Fibroblast of upper back skin (primary cell): ENCODE measurements at places on chromosomes 2 and 18.
A peak's percentile ranks its signal among the peaks of the same experiment; 100 is the strongest.

DNA sequence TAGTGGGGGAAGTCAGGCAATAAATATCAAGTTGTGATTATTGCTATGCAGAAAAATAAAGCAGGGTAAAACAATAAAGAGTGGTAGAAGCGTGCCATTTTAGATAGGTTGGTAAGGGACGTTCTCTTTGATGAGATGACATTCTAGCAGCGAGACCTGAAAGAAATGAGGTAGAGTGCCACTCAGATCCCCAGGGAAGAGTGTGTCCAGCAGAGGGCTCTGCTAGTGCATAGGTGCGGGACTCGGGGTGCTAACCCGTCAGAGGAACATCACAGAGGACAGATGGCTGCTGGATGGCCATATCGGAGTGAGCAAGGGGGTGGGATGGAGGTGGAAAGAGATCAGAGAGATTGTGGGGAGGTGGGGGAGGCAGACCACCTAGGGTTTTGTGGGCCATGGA, 16.3 kb upstream of the GTF2A1L start:
- no peak for DNase-seq

DNA sequence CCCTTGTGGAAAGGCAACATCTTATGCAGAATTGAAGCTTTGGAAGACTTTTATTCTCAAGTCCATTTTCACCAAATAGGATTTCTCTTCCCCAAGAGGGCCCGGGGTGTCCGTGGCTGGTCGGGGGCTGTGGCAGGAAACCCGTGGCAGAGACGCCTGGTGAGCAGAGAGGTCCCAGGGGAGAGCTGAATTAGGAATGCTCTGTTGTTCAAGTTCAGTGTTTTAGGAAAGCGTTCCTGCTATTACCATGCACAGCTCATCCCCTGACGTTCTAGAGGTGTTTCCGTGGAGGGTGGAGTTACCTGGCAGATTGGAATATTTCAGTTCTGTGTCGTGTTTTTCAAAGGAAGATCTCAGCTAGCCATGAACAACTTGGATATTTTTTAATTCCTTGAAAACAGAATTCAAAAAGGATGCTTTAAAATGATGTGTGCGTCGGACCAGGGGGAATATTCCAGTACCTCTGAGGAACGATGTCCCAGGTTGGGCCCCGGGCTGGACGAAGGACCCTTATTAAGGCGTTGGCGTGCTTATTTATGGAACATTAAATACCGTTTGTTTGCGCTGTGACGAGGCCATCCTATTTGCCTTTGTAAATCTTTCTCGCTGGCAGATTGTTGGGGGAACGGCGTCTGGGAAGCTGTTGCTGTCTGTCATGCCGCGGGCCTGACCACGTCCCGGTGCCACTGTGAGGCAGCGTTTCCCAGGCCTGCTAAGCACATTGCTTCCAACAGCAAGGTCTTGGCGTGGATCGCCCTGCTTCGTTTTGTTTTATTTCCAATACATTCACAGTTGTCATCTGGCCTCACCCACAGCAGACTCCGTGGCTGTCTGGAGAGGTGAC, 8.2 kb downstream of the NFATC1 start:
- no peak for DNase-seq

DNA sequence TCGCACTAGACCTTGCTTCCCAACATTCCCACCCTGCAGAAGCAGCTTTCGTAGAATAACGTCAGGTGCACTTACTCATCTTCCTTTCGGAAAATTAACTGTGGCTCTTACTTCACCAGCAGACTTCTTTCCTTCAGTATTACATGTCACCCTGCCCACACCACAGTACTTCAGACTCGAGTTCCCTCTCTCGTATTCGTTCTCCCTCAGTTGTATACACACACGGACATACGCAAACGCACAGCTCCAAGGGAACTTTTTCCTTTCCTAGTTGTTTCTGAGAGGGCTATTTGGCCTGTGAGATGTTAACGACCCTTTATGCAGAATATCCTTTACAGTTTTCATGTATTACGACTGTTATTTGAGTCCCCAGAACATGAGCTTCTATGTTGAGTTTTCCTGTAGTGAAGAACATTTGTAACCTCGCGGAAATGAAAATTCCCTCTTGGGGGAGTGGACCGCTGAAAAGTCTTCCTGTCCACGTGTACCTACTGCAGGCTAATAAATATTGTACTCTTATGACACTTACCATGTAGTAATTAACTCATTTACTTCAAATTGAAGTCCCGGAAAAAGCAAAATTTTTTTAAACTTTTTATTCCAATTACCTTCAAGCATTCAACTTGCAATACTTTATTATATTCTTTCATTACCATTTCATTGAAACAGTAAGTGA, 908 bp downstream of the ERLEC1 start:
- no peak for DNase-seq

- DNase-seq, result no peak
Measured at GRCh38 chr2:204239411-204240165, 303.0 kb downstream of the ICOS start.

DNA sequence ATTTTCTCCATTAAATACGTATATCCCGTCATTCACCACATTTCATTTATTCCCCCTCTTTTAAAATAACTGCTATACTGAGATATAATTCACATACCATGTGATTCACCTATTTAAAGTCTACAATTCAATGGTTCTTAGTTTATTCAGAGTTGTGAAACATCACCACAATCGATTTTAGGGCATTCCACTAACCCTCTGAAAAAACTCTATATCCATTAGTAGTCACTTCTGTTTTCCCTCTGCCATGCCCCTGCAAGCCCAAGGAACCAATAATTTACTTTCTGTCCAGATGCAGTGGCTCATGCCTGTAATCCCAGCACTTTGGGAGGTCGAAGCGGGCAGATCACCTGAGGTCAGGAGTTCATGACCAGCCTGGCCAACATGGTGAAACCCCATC, 95.5 kb upstream of the FZD5 start:
- DNase-seq, result no peak

DNA sequence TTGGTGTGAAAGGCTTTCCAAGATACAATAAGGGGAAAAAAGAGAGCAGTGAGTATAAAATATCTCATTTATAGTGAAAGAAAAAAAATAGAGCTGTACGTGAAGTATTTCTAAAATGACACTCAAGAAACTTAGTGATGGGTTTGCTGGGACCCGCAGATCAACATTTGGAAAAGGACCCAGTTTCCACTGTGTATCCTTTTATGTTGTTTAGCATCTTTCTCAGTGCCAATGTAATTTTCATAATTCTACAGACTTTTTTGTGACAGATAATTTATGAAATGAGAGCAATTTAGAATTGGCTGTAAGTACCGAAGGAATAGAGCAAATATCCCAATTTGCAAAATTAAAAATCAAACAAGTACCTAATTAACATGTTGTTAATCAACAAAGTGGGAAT, 116.9 kb downstream of the SH3BP4 start:
- DNase-seq, result no peak

GRCh38 chr2:47519147-47519537, 116.2 kb downstream of the MSH2 start:
- DNase-seq, result no peak

GRCh38 chr2:152613235-152613634, 104.0 kb downstream of the PRPF40A start:
- DNase-seq, result peak; percentile 37

GRCh38 chr2:215028231-215028630, 110.2 kb downstream of the ABCA12 start:
- DNase-seq, result peak; percentile 77

DNA sequence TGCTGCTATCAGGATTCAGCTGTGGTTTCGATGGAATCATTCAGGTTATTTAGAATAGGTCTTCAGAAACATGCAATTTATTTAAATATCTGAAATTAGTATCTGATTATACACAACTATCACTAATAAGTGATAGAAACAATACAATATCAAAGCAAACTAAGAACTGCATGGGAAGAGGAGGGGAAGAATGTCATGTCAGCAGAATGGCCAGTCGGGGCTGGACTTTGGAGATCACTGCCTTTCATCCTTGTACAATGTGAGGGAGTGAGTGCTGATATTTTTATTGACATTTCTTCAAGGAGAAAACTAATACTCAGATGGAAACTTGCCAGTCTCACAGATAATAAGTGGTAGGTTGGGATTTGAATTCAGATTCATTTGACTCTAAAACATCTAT, 224.0 kb upstream of the LINC00305 start:
- DNase-seq, result no peak

- DNase-seq, result no peak
Measured at GRCh38 chr2:188217264-188217663, 74.4 kb upstream of the GULP1 start.

GRCh38 chr2:61471905-61472805, 1.3 kb upstream of the USP34 start:
- DNase-seq, result peak; percentile 5

DNA sequence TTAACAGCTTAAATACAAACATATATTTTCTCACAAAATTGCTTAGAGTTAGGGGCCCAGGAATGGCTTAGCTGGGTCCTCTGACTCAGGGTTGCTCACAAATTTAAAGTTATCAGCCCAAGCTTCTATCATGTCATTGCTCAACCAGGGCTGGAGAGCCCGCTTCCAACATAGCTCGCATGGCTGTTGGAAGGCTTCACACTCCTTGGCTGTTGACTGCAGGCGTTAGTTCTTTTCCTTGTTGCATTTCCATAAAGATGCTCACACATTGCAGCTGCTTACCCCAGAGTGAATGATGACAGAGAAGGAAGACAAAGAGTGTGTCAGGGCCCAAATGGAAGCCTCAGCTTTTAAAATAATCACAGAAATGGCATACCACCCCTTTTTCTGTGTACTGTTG, 62.9 kb upstream of the TFPI start:
- DNase-seq, result no peak

- peak; percentile 93 for DNase-seq
Measured at GRCh38 chr2:38076710-38077430, 919 bp upstream of the CYP1B1 start.

- DNase-seq, result no peak
Measured at GRCh38 chr2:123916051-123916450, 109.0 kb upstream of the CNTNAP5 start.

GRCh38 chr2:178111743-178112142, 494 bp upstream of the RBM45 start:
- no peak for DNase-seq

- no peak for DNase-seq
Measured at GRCh38 chr2:2095360-2096093, 235.5 kb downstream of the MYT1L start.

GRCh38 chr2:109201465-109202327, 72.7 kb downstream of the SH3RF3 start:
- DNase-seq, result no peak

- no peak for DNase-seq
Measured at GRCh38 chr2:82650038-82650437, 1809.0 kb downstream of the SUCLG1 start.

DNA sequence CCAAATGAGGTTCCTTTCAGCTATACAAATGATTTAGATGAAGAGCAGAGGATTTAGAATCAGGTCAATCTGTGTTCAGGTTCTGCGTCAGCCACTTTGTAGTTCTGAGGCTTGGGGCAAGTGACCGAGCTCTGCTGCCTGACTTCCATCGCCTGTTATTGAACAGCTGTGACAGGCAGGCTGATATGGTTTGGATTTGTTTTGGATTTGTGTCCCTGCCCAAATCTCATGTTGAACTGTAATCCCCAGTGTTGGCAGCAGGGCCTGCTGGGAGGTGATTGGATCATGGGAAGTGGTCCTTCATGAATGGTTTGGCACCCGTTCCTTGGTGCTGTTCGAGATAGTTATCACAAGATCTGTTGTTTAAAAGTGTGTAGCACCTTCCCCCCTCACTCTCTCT, 18.6 kb downstream of the TYMS start:
- no peak for DNase-seq

- DNase-seq, result no peak
Measured at GRCh38 chr2:1947316-1947715, 203.0 kb upstream of the PXDN start.

GRCh38 chr18:68532328-68532885, 182.5 kb downstream of the TMX3 start:
- no peak for DNase-seq

GRCh38 chr2:164510895-164511294, 110.4 kb downstream of the GRB14 start:
- DNase-seq, result no peak

GRCh38 chr2:136486115-136486514, 279.2 kb upstream of the THSD7B start:
- no peak for DNase-seq
